Omental fat pad (tissue), 4 donors: ENCODE measurements at places on chromosomes 4 and X.
A peak's percentile ranks its signal among the peaks of the same experiment; 100 is the strongest.

DNA sequence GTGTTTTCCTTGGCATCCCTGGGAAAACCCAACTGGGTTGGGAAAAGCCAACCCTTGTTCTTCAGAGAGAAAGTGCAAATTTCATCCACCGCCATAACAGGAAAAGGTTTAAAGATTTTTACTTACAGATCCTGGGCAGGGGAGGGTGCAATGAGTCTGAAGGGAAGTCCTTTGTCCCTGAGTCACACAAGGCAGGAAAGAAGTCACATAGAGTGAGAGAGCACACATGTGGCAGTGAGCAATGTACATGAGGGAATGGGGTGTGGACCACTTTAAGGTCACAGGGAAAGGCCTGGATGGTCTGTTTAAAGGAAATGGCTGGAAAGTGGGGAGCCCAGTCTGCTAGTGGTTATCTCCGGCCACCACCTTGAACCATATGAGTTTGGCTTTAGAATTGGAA, 248.9 kb downstream of the HS3ST1 start:
- no peak for DNase-seq

GRCh38 chrX:34903316-34903715, 39.3 kb upstream of the FAM47B start:
- DNase-seq = no peak

- no peak for DNase-seq
Measured at GRCh38 chrX:100410901-100411801, 1.1 kb upstream of the PCDH19 start.

- DNase-seq = no peak
Measured at GRCh38 chr4:14874990-14875389, 127.3 kb upstream of the CPEB2 start.

- no peak for DNase-seq
Measured at GRCh38 chr4:68152411-68152810, 22.7 kb upstream of the TMPRSS11F start.

DNA sequence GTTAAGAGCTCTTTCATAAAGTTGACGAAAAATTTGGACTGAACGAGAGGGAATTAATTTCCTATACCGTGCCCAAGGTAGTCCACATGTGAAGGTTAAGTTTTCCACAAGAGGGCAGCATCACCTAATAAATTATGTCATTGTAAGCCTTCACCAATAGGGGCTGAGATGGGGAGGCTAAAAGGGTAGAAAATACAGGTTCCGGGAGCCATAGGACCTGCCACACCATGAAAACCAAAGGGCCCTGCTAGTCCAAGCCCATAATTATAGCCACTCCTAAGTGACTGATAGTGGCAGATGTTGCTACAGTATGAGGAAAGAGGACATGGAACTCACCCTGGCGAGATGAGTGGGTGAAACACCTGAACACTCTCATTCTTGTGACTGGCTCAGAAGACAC, 122.2 kb downstream of the SHROOM4 start:
- no peak for DNase-seq

GRCh38 chr4:8371596-8371995, 68.9 kb downstream of the ACOX3 start:
- no peak for DNase-seq

DNA sequence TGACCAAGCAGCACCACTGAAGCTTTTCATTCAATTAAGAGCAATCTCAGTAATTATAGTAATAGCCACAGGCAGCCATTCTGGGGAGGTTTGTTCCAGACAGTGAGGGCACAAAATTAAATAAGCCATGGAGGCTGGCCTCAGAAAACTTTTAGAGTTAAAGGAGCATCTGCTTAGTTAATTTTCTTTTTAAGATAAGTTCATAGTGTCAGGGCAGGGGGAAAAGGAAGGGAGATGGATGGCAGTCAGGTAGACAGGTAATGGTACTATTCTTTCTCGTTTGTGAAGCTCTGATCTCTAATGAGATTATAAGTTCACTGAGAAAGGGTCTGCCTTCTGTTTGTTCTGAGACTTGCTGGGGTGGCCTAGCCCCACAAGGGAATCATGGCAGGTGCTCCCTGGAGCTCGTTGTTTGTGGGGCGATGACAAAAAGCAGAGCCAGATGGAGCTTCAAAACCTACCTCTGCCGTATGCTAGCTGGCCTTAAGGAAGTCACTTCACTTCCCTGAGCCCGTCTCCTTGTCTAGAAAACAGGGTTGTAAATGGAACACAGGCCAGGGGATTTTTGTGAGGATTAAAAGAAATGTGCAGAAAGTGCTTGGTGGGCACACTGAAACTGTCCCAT, 44.6 kb upstream of the FGFBP2 start:
- no peak for DNase-seq

DNA sequence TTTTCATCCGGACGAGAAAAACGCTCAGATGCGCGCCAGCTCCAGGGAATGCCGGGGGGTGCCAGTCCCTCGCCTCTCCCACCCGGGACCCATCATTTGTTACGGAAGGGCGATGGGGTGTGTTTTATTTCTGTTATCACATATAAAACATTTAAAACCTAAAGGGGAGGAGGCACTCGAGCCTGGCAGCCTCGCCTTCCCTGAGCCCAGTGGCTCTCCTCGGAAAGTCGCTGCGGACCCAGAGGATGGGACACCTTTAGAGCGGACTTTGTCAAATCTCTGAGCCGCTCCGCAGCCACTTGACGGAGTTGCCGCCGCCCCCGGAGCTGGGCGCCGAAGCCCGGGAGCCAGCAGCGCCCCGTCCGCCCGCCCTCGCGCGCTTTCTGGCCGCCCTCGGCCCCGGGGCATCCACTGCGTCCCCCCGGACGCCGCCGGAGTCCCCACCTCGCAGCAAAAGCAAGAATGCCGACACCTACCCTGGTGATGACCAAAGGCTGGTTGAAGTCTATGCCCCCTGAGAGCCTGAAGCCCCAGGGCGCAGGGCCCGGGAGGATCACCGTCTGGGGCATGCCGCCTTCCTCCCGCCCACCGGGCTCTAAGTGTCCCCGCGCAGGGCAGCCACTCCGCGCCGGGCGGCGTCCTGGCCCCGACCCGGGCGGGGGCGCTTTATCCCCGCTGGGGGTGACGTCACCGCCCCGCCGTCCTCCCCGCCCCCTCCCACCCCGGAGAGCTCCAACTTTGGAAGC, at the start of gene PDLIM3:
TSS of gene PDLIM3 (minus strand) at position 642 of the 746 bp plus-strand sequence. CDS start at position 569, 73 bp downstream.
- DNase-seq = no peak

- no peak for DNase-seq
Measured at GRCh38 chrX:30141966-30142365, 73.4 kb upstream of the MAGEB2 start.

- no peak for DNase-seq
Measured at GRCh38 chr4:75895744-75896314, 6.4 kb downstream of the PPEF2 start.

DNA sequence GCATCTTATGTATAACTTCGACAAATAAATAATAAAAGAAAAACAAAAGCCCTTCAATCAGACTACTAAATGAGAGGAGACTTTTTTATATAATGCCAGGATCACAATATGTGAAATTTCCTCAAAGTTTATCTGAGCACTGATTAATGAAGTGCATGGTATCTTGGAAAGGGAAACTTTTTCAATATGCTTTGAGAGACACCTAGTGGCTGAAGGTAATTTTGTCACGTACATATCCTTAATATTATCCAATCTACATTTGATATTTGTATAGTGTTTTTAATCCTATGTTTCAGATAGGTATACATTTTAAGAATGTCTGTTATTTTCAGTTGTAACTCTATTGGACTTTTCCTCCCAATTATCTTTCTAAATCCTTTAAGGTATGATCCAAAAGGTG, 146.8 kb downstream of the KLHL4 start:
- no peak for DNase-seq

DNA sequence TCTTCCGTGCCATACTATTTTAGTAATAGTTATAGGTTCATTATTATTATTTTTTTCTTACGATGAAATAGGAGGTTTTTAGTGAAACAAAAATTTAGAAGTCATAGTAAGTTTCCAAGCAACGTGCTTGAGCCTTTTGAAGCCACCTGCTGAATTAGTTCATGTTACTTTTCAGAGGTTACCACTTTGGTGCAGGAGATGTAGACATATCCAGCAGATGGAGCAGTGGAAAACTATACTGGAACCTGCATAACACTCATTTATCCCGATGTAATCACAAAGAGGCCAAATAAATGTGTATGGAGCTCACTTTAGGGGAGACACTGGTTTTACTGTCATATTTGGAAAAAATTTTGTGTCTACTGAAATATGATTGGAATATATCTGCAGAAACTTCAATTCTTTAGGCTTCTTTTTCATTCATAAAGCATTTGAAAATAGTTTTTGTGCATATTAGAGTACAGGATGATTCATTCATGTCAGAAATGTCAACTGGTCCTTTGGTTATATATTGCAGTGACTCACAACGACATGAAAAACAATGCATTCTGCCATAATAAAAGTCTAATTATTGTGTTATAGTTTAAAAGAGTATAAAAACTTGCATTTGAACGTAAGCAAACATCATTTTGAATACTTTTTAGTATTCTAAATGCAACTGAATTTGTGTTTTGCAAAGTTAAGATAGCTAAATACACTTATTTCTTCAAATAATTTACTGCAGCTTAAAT, 2182.9 kb upstream of the TENM3 start:
- no peak for DNase-seq

- DNase-seq = no peak
Measured at GRCh38 chr4:93751411-93751810, 77.1 kb upstream of the ATOH1 start.

DNA sequence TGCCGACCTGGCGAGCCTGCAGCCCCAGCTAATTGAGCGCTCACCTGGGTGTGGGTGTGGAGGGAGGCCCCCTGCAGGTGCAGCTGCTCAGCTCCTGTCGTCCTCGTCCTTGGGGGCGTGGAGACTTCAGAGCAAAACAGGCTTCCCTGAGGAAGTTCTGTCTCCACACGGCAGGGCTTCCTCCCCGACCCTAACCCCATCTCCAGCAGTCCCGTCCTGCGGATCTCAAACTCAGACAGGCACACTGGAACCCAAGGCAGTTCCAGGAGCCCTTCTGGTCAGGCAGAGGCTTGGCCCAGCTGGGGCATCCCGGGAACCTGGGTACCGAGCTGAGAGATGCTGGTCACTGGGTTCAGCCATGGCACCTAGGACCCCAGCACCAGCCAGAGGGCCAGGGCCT, 24.4 kb downstream of the TACC3 start:
- DNase-seq = no peak

- DNase-seq = peak; percentile 47
Measured at GRCh38 chrX:74535408-74536151, 78.8 kb downstream of the RLIM start.

DNA sequence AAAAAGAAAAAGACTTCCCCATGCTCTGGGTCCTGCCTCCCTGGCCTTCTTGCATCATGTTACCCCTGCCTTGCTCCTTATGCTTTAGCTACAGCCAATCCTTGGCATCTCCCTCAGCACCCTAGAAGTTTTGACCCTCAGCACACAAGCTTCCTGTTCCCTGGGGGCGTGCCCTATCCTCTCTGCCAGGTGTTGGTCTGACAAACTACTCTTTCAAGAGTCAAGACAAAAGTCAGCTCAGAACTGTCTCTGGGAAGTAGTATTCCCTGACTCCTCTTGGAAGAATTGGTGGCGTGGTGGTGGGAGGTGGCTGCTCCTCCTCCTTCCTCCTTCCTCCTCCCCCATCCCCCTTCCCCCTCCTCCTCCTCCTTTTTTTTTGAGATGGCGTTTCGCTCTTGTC, 41.0 kb downstream of the PRPS1 start:
- DNase-seq = no peak

DNA sequence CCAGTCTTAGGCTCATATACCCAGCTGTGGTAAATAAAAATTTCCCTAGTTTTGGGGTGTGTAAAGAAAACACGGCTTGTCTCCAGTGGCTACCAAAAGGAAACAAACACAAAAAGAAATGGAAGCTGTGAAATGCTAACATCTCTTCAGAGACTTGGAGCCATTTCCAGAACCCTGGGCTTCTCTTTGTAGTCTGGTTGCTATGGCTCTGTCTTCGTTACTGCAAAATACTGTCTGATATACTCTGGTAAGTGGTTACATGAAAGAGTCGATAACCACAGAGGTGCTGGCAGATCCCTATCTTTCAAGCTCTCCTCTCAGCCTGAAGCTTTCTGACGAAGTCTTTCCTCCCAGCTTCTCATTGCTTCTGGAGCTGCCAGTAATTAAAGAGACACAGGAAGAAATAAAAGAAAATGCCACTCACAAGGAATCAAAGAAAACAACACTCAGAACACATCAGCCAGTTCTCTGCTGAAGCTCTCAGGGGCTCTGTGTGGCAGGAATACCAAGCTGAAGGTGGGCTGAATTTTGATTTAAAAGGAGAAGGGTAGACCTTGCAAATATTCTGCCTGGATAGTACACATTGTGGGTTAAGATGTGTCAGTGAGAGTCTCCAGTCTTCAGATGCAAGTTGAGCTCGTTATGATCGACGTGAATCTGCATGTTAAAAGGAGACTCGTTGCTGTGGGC, 107.6 kb upstream of the FAM9C start:
- no peak for DNase-seq

DNA sequence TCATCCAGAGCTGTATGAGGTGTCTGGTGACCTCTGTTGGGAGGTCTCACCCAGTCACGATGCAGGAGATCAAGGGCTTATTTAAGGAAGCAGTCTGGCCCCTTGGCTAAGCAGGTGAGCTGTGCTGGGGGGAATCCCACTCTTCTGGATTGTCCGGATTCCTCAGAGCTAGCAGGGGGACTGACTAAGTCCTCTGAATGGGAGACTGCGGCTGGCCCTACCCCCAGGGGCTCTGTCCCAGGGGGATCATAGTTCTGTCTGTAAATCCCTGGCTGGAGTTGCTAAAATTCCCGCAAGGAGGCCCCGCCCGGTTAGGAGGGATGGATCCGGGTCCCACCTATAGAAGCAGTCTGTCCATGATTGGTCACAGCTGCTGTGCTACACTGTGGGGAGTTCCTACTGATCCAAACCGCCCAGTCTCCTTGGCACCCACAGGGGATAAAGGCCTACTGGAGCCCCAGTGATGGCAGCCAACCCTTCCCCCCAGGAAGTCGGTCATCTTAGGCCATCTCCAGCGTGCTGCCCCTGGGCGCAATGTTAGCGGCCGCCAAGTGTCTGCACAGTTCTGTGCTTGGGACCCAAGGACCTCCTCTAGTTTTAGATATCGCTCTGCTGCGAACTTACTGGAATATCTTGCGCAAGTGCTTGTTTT, 118.2 kb upstream of the KLF8 start:
- no peak for DNase-seq

GRCh38 chr4:153242839-153243324, 38.6 kb downstream of the TRIM2 start:
- DNase-seq = no peak

DNA sequence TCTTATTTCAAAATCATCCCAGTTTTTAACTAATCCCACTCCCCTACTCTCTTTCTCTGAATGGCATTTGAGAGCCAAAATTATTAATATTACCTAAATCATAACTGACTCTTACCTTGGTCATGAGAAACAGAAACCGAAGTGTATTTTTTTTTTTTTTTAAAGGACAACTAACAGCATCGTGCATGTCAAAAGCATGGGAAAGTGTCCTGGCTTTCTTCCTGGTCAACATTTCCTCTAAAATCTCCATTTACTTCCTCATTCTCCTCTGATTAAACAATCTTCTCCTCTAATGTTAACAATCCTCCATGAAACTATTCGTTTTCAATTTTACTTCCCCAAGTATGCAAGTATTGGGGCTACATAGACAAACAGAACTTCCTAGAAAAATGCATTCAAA, 2.1 kb upstream of the STS start:
- no peak for DNase-seq

- DNase-seq = no peak
Measured at GRCh38 chrX:12970691-12971202, 4.2 kb upstream of the TMSB4X start.

GRCh38 chr4:73704314-73705055, 35.9 kb upstream of the CXCL8 start:
- peak; percentile 53 for DNase-seq
